Activated CD4-positive, CD25-positive, alpha-beta regulatory T cell (primary cell): ENCODE measurements at places on chromosomes 5 and 9.

DNA sequence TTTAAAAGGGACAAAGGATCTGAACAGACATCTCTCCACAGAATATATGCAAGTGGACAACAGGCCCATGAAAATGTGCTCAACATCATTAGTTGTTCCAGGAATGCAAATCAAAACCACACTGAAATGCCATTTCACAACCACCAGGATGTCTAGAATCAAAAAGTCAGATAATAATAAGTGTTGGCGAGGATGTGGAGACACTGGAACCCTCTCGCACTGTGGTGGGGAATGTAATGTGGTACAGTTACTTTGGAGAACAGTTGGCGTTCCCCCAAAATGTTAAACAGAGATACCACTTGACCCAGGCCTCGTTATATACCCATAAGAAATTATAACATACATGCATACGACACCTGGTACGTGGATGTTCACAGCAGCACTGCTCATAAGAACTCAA lies 38.6 kb downstream of the SARDH start:
- DNase-seq = no peak

DNA sequence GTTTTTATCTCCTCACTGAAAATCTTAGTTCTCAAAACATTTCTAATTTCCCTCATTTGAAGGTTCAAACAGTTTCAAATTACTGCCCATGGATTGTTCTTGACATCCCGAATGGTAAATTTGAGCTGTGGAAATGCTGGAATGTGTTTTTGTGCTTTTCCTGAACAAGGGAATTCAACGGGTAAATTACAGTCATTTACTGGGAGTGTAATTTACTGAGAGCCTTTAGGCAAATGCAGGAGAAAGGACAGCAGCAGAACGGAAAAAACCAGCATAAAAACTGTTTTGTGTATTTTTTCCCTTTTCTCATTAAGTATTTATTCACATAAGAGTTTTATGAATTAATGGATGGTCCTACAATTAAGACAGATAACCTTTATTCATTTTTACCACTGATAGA lies 139.2 kb downstream of the PBX3 start:
- DNase-seq = no peak

DNA sequence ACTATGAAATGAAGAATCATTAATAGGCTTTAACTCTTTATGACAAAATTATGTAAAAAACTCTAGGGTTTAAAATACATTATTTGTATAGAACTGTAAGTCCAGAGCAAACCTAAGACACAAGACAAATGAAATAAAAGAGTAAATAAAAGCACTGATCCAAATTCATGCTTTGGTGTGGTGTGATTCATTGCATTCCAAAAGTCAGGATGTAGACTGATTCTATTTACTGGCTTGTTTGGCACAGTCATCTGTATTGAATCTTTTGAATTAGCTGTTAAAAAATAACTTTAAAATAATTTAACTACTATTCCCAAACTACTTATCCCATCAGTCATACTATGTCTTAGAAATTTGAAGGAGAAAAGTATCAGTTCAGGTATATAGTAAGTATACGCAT lies 31.1 kb downstream of the IL4 start:
- DNase-seq = no peak

DNA sequence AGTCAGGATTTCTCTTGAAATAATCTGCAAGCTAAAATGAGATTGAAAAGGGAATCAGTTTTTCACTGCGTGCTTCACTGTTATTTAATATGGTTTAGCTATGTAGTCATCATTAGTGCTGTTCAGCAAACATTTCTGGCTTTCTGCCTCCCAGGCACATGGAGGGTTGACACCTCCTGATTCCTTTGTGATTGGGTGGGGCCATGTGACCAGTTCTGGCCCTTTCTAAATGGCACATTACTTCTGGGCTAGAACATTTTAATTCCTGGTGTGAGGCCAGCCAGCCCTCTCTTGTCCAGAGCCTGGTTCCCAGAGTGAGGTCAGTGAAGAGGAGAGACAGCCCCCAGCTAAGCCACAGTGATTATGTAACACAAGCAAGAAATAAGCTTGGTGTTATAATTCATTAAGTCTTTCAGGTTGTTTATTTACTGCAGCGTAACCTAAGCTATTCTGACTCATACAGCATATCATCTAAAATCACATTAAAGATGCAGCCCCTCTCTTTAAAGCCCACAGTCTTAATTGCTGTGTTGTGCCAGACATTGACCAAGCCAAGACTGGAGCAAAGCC lies 17.4 kb upstream of the ARSI start:
- DNase-seq = no peak

GRCh38 chr9:79040671-79041070 lies 531.1 kb upstream of the TLE4 start:
- no peak for DNase-seq
